HFFc6 (cell line): ENCODE measurements at places on chromosomes 2 and 18. TPM values are rescaled to one million over a fixed set of nuclear protein-coding genes. Genes with fewer than 3 reads are reported as not detected.

Gene LDAH
- total RNA-seq: 14.0 to 20.7 TPM (median 19.6 TPM) in 3 replicates

Gene TRIM43
- total RNA-seq: not detected in 3 replicates

Gene RPE
- 67.1 to 70.9 TPM (median 67.9 TPM) in 3 replicates for total RNA-seq

Gene TUBA3E
- not detected in 3 replicates for total RNA-seq

GRCh38 chr2:7012141-7012764 is 95.0 kb downstream of the RNF144A start:
- no peak for DNase-seq

DNA sequence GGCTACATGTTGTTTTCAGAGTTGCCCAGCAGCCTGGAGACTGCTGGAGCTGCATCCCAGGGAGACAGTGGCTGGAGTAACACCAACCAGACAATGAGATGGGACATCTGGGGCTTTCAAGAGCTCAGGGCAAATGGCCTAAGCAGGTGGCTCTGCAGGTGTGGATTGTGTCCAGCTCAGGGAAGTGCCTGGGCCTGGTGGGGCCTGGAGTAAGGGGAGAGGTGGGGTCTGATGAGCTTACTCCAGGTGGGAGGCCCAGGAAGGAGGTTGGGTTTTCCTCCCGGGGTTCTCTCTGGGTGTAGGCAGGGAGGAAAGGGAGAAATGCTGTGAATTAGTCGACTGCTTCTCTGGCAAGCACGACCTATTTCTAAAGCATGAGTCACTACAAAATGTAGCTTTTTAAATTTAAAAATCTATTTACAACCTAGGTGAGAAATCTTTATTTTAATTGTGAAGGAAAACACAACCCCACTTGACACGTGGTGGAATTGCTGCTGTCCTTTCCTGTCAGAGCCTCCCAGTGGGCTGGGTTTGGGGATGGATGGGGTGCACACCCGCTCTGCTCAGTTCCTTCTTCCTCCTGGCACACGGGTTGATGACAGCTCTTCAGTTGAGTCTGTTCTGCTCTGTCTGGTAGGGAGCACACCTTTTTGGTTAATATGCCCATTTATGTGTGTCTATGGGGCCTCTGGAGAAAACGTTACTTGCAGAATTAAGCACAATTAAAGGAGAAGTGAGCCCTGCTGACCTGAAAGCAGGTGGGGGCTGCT is 81.6 kb downstream of the SH3RF3 start:
- DNase-seq: peak; percentile 10

- no peak for DNase-seq
Measured at GRCh38 chr2:38734299-38735058, 16.7 kb downstream of the SRSF7 start.

GRCh38 chr18:62729487-62730386 is 14.4 kb downstream of the PHLPP1 start:
- DNase-seq: no peak

DNA sequence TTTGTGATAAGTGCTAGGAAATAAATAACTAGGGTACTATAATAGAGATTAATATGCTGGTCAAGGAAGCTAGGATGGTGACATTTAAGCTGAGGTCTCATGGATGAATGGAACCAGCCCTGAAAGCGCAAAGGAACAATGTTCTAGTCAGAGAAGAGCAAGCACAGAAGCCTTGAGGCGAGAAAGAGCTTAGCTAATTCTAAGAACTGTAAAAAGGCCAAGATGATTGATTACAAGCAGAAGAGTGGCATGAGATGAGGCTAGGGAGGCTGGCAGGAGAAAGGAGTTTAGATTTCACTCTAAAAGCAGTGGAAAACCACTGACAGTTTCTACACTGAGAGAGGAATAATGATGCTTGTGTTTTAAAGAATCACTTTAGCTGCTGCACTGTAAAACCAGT is 3.4 kb upstream of the YIPF4 start:
- DNase-seq: no peak

DNA sequence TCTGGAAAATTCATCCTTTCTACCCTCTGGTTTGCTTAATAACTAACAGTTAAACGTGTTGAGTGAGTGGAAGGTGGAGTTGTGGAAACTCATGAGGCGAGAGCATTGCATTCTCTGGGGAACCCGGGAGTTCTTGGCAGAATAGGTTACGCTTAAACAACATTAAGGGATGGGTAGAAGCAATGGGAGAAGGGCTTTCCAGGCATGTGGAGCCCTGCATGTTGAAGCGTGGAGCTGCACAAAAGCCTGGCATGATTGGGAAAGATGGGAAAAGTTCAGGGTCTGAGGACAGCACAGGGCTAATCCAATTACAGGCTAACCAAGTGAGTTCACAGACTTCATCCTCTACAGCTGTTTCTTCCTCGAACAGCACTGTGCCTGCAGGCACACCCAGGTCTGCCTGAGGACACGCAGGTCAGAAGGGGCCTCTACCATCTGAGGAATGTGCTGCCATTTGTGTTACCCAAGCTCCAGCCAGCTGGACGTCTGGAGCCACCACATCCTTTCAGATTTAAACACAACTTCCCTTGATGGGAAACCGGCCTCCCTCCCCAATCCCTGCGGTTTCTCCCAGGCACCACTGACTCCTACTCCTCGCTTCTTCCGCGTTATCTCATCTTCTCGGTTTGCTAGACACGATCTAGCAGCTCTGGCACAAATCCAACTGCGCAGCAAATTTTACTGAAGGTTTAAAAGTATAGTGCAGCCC is 164.2 kb downstream of the ANTXR1 start:
- peak; percentile 73 for DNase-seq

DNA sequence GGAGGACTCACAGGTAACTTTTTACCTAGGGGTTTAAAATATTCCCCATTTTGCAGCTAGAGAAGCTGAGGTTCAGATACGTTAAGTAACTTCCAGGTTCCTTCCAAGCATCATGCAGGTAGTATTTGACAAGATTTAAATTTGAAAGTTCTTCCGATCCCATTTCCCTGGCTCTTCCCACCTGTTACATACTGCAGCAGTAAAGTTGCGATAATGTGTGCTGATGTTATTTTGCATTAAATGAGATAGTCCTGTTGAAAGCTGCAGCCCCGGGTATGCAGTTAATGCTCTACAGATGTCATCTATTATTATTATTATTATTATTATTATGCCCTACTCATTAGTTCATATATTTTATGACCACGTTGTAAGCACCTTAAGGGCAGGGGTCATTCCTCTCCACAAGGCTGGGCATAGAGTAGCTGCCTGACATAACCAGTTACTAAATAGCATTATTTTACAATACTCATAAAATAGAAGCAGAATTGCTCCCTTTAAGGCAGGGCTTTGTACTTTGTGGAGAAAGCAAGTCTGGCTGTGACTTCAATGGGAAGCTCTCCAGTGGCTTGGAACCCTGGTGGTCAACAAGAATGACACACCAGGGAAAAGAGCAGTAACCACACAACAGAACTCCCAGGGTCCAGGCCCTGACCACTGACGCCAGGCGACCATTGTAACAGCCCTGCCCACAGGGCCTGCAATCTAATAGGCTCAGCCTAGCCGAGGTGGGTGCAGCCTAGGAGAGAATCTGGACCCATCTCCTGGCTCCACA is 112.0 kb upstream of the STPG4 start:
- no peak for DNase-seq

DNA sequence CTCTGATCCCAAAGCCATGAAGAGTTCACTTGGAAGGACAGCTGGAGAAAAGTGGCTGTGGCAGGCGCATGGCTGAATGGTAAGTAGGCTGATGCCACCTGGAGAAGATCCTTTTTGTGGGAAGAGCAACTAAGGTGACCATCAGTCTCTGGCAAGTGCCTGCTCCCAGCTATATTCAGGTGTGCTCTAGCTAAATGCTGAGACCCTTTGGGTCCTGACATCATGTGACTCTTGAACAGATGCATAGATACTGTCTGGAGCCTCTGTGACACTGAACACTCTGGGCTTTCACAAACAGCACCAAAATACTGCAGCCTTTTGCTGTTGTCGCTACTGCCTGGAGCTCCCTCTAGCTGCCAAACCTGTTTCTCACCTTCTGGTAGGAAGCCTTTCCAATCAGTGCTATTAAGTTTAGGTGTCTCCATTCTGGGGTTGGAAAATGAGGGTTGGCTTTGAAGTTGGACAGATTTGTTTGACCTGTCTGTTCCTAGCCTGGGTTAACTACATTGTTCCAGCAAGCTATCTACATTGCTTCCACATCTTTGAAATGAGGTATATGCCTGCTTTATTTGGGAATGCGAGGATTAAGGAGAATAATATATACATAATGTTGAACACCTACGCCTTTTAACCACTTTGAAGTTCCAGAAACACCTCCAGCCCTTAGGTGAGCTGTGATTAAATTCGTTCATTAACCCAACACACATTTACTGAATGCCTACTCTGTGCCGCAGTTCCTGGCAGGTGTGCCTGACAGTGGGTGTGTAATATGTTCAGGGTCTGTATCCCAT is 3.1 kb downstream of the EGR4 start:
- DNase-seq: peak; percentile 18

DNA sequence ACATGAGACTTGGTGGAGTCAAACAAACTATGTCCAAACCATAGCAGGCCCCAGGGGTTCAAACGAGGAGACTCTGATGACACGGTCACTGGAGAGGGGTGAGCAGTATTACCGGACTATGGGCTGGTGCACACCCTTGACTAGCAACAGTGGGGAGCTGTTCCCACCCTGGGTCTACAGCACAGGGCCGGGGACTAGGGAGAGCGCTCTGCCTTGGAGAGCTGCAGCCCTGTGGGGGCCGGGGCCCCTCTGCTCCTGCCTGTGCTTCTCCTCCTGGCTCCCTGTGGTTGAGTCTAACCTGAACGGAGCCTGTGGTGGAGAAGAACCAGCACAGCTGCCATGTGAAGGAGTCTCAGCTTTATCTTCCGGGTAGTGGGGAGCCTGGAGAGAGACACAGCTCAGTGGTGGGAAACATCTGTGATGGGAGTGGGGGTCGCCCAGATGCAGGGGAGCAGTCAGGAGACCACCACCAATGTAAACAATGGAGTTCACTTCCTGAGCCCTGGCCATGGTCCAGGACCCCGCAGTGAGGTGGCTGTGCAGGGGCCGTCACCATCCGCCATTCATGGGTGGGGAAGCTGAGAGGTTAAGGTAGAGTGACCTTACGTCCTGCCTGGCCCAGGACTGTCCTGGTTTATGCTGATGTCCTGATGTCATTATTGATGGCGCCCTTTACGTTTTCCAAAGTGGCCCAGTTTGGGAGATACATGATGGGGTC is 195.7 kb upstream of the TWIST2 start:
- DNase-seq: no peak
